ENCODE measurements at places on chromosomes 1 and 21.

- peak; percentile 64 for DNase-seq
These were observed 88.9 kb downstream of the CRB1 start for GRCh38 chr1:197356723-197357533.

DNA sequence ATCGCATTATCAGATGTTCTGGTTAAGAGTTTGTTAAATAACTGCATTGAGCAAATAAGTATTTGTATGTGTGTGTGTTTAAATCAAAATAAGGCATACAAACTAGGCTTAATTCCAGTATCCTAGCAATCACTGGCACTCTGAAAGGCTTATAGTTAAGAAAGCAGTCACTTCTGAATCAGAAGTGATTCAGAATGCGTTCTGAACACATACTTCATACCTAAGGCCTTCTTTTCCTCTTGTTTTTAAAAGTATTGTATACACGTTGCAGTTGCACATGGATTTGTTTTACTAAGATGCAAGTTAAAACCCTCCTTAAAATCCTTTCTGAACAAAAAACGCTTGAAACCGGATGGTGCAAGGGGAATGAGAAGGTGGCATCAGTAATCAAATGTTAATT, 238.4 kb upstream of the DMRTA2 start:
- DNase-seq = no peak

DNA sequence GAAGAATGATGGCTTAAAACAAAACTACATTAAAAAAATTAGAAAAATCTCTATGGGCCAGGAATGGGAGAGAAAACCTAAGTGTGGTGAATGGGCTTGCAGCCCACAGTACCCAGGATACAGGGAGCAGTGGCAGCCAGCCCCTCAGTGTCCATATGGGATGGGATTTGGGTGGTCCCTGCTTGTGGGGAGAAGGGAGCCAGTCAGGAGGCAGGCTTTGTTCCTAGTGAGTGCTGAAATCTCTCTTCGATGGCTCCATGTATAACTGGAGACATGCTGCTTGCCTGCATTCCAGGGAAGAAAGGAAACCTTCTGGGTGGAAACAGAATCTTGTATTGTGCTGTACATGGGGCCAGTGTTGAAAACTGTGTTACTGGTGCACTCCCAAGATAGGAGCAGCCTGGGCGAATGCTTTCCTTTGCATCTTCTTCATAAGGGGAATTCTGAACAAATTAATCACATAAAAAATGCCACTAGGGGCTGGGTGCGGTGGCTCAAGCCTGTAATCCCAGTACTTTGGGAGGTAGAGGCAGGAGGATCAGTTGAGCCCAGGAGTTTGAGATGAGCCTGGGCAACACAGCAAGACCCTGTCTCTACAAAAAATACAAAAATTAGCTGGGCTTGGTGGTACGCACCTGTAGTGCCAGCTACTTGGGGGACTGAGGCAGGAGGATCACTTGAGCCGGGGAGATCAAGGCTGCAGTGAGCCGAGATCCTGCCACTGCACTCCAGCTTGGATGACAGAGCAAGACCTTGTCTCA, 36.0 kb downstream of the PTPRU start:
- no peak for DNase-seq

DNA sequence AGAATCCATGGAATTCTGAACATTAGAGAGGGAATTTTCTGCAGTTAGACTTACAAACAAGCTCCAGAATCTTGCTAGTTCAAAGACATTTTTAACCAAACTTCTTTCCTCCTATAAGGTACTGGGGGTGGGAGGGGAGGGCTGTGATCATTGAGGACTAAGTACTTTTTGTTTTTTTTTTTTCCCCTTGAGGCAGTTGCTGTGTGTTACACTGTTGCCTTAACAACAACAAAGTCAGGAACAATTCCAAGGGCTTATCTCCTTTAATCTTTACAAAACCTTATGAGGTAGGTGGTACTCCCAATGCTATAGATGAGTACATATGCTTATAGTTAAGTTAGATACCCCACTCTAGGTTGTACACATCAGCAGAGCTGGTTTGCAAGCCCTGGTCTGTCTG, 62.9 kb downstream of the PPP1R12B start:
- DNase-seq = no peak

DNA sequence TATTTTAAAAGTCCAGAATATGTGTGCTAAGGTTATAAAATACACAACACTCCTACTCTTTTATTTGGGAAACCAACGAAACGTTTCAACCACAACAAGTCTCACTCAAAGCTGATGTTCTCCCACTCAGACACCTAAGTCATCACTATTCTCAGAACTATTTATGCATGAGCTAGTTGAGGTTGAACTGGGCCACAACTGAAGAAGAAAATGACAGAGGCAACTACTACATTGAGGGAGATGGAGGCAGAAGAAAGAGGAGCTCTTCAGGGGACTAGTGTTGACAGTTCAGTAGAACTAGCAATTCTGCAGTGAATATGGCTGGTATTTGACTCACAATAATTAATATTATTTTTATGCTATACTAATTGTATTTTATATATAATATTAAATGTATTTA, 198.2 kb downstream of the SEC16B start:
- no peak for DNase-seq

- DNase-seq = no peak
These were observed 21.7 kb downstream of the LRRN2 start for GRCh38 chr1:204663644-204664383.

- no peak for DNase-seq
These were observed 29.4 kb downstream of the SNX27 start for GRCh38 chr1:151641229-151641628.

DNA sequence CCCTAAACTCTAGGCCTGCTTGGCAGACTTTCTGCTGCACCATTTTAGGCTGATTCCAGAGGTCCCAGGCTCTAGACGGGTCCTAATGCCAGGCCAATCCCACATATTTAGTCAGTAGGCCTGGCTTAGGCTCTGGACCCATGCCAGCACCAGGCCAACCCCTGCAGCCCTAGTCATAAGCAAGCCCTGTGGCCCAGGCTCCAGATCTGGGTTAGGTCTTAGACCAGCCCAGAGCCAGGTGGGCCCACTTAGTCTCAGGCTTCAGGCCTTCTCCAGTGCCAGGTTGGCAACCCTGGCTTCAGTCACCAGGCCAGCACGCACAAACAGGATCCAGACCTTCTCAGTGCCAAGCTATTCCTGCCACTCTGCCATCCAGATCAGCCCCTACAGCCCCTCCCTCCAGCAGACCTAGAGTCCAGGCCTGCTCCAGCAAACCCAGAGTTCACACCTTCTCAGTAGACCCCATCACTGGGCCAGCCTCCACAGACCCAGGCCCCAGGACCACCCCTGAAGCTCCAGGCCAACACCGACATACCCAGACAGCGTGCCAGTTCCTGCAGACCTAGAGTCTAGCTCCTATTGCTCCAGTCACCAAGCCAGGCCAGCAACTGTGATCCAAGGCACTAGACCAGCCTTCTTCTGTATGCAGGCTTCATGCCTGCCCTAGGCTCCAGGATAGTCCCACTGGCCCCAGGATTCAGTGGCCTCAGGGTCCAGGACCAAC, 467.6 kb downstream of the RWDD3 start:
- DNase-seq = no peak

- DNase-seq = no peak
These were observed 14.1 kb downstream of the VN1R5 start for GRCh38 chr1:247270003-247270402.

DNA sequence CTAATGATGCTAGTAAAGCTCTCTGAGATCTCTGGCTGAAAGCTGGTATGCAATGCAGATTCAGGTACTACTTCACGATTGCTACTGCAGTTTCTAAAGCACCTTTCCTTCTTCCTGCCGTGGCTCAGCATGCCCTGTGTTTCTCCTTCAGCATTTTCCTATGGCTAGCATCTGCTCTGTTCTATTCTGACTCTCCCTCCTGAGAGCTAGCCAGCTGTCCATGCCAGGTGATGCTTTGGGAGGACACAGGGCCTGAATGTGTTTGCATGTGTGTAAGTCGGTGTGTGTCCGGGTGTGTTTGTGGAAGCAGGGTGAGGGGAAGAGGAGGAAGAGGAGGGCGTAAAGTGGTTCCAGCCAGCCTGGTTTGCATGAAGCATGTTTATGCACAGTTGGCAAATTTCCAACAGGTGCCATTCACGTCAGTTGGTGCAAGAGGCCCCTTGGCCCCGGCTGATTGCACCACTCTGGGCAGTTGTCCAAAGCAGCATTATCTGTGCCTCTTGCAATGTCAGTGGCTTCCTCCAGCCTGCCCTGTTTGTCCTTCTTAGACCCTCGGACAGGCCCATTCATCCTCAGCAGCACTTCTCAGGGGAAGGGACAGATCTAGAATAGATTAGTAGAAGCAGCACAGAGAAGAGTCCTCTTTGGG, 433.3 kb downstream of the DISC1 start:
- DNase-seq = peak; percentile 21

- peak; percentile 88 for DNase-seq
These were observed 160.9 kb upstream of the UBE2U start for GRCh38 chr1:64042331-64043100.

GRCh38 chr1:48013270-48013669, 16.1 kb upstream of the TRABD2B start:
- no peak for DNase-seq

- no peak for DNase-seq
These were observed 128.5 kb downstream of the PROX1 start for GRCh38 chr1:214116258-214116657.

GRCh38 chr1:235935235-235936225, 68.8 kb upstream of the LYST start:
- no peak for DNase-seq

All from NCI-H446 (cell line).